Stimulated activated CD8-positive, alpha-beta memory T cell treated with anti-CD3 and anti-CD28 coated beads, Interleukin-7, amount 100 ng/mL, for 1 hour (primary cell): ENCODE measurements at places on chromosomes 6 and 20.
A peak's percentile ranks its signal among the peaks of the same experiment; 100 is the strongest.

DNA sequence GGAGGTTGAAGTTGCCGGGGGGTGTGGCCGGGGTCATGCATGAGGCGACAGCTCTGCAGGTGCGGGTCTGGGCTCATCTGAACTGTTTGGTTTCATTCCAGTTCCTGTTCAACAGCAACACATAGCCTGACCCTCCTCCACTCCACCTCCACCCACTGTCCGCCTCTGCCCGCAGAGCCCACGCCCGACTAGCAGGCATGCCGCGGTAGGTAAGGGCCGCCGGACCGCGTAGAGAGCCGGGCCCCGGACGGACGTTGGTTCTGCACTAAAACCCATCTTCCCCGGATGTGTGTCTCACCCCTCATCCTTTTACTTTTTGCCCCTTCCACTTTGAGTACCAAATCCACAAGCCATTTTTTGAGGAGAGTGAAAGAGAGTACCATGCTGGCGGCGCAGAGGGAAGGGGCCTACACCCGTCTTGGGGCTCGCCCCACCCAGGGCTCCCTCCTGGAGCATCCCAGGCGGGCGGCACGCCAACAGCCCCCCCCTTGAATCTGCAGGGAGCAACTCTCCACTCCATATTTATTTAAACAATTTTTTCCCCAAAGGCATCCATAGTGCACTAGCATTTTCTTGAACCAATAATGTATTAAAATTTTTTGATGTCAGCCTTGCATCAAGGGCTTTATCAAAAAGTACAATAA lies 72.5 kb downstream of the PTPN1 start:
- DNase-seq: no peak

GRCh38 chr6:45049188-45049843 lies 278.8 kb upstream of the RUNX2 start:
- DNase-seq: no peak

GRCh38 chr6:90003069-90003795 lies 109.0 kb downstream of the GJA10 start:
- DNase-seq: no peak

- peak; percentile 57 for DNase-seq
Observed at GRCh38 chr20:49928411-49929141, 7.6 kb upstream of the RNF114 start.

DNA sequence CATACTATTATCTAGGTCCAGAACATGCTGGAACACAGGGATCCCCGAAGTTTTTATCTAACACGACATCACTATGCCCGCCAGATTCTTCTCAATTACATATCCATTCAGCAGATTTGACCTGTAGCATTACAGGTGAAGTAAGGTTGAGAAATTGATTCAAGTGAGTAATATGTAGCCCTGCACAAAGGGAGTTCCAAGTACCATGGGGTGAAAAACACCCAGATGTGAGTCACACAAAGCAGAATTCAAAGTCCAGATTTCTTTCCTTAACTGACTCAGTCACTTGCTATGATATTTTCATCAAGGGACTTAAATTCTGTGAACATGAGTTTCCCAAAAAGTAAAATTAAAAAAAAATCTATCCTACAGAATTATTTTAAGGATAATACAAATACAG lies 655.4 kb upstream of the PTCHD4 start:
- no peak for DNase-seq

- DNase-seq: no peak
Observed at GRCh38 chr20:11027224-11027623, 353.4 kb upstream of the JAG1 start.

GRCh38 chr6:112620812-112621569 lies 273.9 kb downstream of the RFPL4B start:
- DNase-seq: no peak

- DNase-seq: no peak
Observed at GRCh38 chr6:35489995-35490791, 6.7 kb downstream of the TEAD3 start.

DNA sequence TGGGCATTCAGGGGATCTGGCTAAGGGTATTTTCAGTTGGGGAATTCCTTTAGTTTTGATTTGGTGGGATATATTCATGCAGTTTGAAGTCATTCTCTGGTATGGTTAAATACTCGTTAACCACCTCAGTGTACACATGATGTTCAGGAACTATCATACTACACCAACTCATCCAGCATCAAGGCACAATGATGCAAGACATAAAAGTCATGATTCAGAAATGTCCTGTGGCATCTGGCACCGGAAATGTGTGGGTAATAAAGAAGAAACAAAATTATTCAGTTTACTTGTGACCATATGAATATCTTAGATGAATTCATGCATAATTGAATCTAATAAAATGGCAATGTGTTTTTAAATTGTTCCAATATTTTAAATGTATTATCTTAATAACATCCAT lies 129.0 kb upstream of the BMP5 start:
- DNase-seq: no peak

DNA sequence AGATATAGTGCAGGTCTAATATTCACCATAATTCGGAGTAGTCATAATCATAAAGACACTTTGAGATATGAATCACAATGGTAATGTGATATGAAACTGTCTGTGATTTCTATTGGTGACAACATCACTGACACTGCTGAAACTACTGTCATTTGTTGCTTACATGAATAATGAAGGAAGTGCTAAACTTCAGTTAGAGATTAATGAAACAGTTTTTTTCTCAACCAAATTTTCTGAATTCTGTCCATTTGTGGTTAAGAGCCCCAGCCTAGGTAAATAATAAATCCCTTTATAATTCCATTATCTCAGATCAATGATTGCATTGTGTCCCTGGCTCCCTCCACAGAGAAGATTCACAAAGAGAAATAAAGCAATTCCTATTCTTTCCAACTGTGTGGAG lies 122.6 kb downstream of the HIVEP2 start:
- DNase-seq: no peak

DNA sequence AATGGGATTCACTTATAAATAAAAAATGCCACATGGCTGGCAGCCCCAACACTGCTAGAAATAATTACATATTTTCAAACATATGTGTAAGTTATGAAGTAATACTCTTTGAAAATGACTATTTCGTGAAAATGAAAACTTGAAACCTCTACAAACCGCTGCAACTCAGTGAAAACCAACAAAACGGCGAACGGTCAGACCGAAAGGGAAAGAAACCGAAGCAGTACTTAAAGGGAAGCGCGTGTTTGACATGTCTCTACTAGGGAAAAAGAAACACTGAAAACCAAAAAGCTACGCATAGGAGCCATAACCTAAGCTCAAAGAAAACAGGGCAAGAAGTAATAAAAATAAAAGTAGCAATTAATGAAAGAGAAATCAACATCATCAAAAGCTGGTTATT lies 121.0 kb upstream of the GGTLC1 start:
- no peak for DNase-seq

DNA sequence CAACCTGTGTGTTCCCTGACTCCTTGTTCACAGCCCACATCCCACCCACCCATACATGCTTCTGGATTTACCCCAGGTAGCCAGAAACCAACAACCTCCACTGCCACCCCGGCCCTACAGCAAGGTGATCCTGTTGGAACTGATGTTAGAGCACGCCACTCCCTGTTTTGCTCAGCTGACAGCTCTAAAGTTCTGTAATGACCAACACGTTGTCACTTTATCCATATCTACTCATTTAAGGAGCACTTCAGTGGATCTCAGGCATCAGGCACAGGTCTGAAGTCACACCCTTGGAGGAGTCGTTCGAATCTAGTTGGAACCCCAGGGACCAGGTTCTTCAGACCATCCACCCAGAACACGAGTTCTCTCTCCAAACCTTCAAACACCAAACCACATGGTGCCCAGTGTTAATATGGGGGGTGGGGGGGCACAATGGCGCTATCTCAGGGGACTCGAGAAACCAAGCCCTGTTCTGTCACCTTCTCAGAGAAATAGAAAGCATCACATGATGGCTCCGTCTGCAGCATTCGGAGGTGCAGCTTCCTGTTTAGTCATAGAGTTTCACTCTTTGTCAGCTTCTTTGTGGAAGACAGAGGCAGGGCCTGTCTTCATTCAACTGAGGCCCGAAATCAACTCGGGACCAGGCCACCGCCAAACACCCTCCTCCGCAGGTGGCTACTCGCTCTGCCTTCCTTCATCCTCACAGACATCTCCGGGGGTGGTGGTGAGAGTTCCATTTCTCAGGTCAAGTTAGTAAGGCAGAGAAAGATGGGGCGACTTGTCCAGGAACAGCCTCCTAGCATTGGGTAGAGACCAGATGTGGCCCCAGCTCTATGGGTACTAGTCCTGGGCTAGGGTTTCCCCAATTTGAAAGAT lies 142.2 kb downstream of the NFATC2 start:
- peak; percentile 31 for DNase-seq

DNA sequence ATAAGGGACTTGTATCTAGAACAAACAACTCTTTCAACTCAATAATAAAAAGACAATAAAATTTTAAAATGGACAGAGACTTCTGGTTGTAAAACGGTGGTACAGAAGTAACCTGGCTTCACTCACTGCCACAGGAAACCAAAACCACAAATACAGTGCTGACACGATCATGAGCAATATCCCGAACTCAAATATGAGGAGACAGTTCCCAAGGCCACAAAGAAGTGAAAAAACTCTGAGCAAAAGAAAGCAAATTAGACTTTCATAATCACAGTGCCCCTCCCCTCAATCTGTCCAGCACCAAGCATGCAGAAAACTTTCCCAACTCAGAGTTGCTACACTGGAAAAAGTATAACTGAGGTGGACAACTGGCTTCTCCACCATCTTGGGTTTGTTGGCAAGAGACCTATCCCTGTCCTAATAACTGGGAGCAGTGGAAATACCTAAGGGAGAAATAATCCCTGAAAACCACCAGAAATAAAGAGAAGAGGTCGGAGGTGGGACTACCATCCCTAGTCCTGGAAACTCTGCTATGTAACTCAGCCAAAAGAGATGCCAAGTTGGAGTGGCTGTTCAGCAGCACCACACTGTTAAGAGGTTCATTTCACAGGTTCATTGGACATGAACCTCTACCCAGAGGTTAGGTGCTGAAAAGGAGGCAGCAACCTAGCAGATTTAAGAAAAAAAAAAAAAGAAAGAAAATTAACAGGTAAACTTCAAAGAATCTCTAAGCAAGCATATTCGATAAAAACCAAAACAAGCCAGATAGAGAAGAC lies 55.5 kb downstream of the REV3L start:
- no peak for DNase-seq

GRCh38 chr20:34557936-34558319 lies 590 bp upstream of the MAP1LC3A start:
- no peak for DNase-seq

DNA sequence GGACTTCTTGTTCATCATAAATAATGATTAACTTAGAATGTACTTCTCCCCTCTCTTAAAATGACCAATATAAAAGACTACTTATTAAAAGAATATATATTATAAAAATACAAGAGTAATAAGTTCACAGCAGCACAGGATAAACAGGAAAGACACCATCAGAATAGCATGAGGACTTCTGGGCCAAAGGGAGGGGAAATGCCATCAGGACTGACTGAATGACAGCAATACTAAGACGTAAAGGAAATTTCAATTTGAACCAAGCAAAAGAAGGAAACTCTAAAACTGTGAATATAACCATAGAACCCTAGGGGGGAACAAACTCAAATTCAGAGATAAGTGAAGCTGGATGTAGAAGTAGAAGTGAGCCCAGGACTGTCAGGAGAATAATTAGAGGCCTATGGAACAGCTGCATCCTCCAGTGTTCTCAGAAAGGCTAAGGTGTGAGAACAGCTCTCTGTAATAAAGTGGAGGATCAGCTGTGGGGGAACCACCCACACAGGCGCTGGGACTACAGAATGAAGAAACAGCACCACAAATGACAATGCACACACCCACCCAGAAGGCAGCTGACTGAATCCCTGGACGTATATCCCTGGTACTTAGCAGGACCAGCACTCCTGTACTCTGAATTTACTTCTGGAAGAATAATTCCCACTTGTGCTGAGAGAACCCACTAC lies 37.8 kb downstream of the ZHX3 start:
- no peak for DNase-seq

- DNase-seq: no peak
Observed at GRCh38 chr6:34095741-34096140, 50.1 kb downstream of the GRM4 start.

DNA sequence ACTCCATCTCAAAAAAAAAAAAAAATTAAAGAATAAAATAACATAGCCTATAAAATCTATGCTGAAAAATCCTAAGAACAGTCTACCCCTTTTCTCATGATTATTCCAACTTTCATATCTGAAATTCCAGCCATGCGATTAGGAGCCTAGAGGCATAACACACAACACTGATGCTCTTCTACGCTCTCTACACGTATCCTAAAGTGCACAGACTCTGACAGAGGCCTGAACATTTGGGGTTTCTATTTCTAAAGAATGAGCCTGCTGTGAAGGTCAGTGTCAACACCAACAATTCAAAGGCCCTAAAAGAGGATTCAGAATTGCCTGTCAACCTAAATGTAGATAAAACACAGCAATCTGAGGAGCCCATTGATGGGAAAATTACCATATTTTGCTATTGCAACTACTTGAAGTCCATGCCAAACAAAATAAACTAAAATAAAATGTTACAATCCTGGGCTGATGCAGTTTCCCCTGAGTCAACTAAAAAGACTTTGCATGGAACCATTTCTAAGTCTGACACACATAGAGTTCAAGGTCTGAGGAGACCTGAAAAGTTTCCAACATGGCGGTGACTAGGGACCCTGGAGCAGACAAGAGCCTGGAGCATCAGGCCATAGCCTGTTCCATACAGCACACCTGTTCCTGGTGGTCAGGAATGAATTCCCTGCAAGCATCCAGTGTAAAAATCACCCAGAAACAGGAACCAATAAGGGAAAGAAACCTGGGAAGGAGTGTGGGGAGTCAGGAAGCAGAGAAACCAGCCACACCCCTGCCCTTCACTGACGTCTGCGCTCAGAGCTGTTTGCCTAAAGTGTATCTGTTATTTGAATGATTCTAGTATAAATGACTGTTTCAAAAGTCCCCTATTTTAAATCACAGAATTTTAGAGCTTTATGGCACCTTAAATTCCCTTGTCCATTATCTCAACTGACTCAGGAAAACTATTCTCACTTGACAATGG lies 11.8 kb downstream of the NINL start:
- DNase-seq: no peak

GRCh38 chr6:43990627-43991619 lies 136.3 kb downstream of the MRPL14 start:
- no peak for DNase-seq

DNA sequence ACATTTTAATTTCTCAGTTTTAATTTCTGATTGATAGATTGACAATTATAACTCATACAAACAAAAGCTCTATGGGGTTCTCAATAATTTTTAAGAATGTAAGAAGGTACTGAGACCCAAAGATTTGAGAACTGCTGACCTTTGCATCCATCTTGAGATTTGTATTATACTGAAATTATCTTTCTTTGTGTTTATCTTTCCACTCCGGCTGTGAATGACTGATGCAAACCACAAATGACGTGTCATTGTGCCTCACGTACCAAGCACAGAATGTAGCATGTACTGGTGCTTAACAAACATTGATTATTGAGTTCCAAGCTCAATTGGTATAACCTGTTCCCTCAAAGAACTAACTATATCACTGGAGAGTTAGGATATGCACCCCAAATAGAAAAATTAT lies 152.1 kb upstream of the SMLR1 start:
- no peak for DNase-seq
